ENCODE measurements at places on chromosomes 2 and 18.

- DNase-seq, result no peak
Observed at GRCh38 chr2:233359823-233360222, 5.5 kb downstream of the DGKD start.

DNA sequence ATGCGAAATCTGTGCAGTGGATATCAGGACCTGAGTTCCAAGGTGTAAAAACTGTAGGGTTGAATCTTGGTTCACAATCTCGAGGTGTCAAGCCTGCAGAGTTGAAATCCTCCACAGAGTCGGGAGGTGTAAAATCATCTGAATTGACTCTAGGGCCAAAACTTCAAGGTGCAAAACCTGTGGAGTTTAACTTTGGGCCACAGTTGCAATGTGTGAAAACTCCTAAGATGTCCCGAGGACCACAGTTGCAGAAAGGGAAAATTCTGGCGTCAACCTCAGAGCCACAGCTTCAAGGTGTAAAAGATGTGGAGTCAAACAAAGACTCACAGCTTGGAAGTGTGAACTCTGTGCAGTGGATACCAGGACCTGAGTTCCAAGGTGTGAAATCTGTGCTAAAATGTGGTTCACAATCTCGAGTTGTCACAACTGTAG, 9.8 kb upstream of the ZNF512 start:
- no peak for DNase-seq

GRCh38 chr2:214103276-214104001, 307.4 kb upstream of the VWC2L start:
- DNase-seq, result no peak

DNA sequence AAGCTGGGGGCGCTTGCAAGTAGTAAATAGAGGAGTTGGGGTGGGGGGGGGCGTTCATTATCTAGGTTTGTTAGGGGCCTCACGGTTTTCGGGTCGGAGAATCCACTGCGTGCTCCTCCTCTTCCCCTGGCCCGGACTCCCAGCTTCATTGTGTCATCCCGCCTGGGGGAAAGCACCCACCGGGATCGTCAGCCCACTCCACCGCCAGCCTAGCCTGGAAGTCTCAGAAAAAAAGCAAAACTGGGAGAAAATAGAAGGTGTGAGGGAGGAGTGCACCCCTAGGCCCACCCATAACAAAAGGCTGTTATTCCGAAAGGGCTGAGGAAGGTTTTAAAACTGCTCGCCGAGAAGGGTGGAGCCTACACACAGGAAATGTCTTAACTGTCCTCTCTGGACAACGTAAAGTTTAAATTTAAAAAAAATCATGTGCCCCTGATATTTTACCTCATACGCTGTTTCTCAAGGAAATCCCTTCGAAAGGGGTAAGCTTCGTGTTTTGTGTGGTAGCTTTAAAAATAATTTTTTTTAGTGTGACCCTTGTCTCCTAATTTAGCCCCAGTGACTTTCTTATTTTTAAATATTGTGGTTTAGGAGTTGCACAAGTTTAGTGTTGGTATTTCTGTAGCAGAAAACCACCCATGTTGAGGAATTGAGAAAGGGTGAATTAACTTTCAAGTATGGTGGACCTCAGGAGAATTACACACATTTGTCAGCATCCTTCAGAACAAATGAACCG, 104.2 kb downstream of the SPTBN1 start:
- DNase-seq, result peak; percentile 68

DNA sequence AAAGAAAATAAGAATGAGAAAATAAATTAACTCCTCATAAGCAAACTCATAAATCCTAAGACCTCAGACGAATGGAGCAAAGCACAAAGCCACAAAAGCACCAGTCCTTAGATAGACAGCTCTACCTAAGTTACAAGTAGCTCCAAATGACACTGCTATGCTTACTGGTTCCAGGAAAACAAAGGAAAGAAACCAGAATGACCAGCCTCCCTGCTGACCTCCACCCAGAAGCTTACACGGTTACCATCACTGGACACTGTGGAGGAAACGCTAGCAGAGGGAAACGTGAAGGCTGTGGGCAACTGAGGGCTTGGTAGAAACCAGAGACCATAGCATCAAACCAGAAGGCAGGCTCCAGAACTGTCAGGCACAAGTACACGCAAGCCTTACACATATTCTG, 67.8 kb downstream of the STK39 start:
- no peak for DNase-seq

Data from activated naive CD4-positive, alpha-beta T cell treated with anti-CD3 and anti-CD28 coated beads, Interleukin-2, amount 10 ng/mL, durations not matched to agents 7 days and 5 days (primary cell).